Ovary (tissue), 10 donors: ENCODE measurements at places on chromosomes 7 and 10. TPM values are rescaled to one million over a fixed set of nuclear protein-coding genes. Genes with fewer than 3 reads are reported as not detected.

DNA sequence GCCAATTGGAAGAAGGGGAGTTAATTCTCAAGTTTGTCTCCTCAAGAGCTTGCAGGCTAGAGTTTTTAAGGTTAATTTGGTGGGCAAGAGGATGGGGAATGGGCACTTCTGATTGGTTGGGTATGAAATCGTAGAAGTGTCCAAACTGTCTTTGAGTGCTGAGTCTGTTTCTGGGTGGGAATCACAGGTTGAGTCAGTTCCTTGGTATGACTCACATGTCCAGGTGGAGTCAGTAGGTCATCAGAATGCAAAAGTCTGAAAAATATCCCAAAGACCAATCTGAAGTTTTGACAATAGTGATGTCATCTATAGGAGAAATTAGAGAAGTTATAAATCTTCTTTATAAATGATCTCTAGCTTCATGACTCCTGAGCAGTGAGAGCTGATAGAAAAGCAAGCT is 1252.2 kb downstream of the REEP3 start:
- no peak for DNase-seq

GRCh38 chr10:25725917-25726716 is 207.9 kb upstream of the MYO3A start:
- DNase-seq, result no peak

- no peak for DNase-seq
These were observed 171.9 kb downstream of the OTUD1 start for GRCh38 chr10:23610626-23611307.

The CCDC3 gene
- 74.7 TPM for polyA plus RNA-seq
